Umbilical cord (tissue), 2 donors: ENCODE measurements at places on chromosomes 7 and 10. TPM values are rescaled to one million over a fixed set of nuclear protein-coding genes. Genes with fewer than 3 reads are reported as not detected.

The EBF3 gene
- total RNA-seq, result 3.6 TPM

The PIP4K2A gene
- 35.9 TPM for total RNA-seq

The TAS2R5 gene
- 0.72 TPM for total RNA-seq

The TMEM130 gene
- 0.48 TPM for total RNA-seq

The CPA5 gene
- total RNA-seq, result 0.72 TPM

The SLC16A12 gene
- 2.2 TPM for total RNA-seq

The R3HCC1L gene
- total RNA-seq, result 25.5 TPM

The GPR158 gene
- 5.3 TPM for total RNA-seq

The SFTPA1 gene
- 0.48 TPM for total RNA-seq

The AKR1B1 gene
- total RNA-seq, result 45.0 TPM

The FGL2 gene
- total RNA-seq, result 45.5 TPM

The HABP2 gene
- total RNA-seq, result 0.24 TPM

The ASB15 gene
- total RNA-seq, result 0.96 TPM

The RHEB gene
- 83.8 TPM for total RNA-seq

The FAM25A gene
- total RNA-seq, result not detected

The TRPV5 gene
- 2.9 TPM for total RNA-seq

The INPP5A gene
- total RNA-seq, result 103 TPM

The PLCE1 gene
- total RNA-seq, result 47.4 TPM
